ENCODE measurements at places on chromosomes 2 and 18. TPM values are rescaled to one million over a fixed set of nuclear protein-coding genes. Genes with fewer than 3 reads are reported as not detected.
A peak's percentile ranks its signal among the peaks of the same experiment; 100 is the strongest.

DNA sequence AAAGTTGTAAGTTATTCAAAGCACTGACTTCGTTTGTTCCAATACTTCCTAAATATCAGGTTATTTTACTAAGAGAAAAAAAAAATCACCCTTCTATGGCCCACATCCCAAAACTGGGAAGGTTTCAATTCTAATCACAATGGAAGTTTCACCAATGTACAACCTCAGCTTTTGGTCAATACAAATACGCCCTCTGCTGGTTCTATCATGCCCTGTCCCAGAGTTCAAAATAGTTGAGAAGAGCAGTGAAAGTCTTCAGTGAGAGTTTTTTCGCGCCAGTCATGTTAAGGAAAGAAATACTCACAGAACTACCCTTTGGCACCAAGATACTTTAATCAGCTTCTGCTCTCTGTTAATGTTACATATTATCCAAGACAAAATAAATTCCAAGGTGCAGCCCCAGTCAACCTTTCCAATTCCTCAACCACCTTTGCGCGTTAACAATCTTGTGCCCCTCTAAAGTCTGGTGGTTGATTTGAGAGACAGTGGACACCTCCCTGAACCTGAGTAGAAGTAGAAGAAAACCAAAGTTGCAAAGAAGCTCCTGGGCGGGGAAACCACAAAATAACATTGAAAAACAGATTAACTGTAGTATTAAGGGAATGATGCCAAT lies 59.9 kb downstream of the SUMO1 start:
- DNase-seq = peak; percentile 87

CCDC121 gene
- total RNA-seq = 5.7 TPM

DNA sequence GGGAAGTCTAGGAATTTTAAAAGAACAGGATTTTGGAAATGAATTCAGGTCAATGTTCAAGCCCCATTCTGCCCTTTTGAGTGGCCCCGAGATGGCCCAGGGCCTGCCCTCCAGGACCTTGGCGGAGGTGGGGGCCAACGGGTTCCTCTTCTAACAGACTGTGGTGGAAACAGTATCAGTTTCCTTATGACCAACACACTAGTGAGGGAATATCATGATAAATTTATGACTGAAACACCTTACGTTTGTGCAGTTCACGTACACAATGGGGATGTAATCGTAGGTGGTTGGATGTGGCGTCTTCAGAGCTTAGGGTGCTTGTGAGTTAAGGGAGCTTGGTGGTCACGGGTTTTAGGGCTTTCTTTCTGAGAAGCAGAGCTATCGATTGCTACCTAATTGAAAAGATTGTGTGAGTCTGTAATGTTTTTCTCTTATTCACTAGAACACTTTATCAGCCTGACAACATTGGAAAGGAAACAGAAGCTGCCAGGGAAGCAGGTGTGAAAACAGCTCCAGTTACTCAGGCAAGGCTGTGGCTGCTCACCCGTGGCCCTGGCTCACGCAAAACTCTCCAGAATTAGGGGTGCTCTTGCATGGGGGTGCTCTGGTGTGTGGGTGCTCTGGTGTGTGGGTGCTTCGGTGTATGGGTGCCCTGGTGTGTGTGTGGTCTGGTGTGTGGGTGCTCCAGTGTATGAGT lies 165.3 kb downstream of the SNTG2 start:
- DNase-seq = peak; percentile 34

DNA sequence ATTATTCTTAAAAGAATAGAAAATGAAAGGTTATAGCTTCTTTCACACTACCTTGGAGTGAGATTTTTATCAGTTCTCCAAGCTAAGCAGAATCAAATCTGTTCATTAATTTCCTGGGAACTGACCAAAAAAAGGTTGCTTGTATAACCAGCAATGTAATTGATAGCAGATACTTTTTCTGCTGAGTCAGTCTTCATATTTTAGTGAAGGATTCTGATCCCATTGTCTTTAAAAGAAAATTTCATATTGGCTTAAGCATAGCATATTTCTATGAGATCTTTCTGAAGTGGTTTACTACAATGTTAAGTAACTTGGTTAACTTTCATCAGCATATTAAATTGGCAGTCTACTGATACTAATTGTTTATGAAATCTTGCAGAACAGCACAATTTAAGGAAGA lies 338.0 kb downstream of the TMX3 start:
- DNase-seq = no peak

- no peak for DNase-seq
Measured at GRCh38 chr18:66428795-66429194, 175.1 kb downstream of the CDH19 start.

DNA sequence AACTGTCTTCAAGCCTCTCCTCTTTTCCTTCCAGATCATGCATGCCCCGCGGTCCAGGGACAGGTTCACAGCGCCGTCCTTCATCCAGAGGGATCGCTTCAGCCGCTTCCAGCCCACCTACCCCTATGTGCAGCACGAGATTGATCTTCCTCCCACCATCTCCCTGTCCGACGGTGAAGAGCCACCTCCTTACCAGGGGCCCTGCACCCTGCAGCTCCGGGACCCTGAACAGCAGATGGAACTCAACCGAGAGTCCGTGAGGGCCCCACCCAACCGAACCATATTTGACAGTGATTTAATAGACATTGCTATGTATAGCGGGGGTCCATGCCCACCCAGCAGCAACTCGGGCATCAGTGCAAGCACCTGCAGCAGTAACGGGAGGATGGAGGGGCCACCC lies 81.3 kb downstream of the FAM210A start:
- DNase-seq = no peak

GRCh38 chr2:78568782-78569373 lies 456.6 kb upstream of the REG3G start:
- DNase-seq = no peak

DNA sequence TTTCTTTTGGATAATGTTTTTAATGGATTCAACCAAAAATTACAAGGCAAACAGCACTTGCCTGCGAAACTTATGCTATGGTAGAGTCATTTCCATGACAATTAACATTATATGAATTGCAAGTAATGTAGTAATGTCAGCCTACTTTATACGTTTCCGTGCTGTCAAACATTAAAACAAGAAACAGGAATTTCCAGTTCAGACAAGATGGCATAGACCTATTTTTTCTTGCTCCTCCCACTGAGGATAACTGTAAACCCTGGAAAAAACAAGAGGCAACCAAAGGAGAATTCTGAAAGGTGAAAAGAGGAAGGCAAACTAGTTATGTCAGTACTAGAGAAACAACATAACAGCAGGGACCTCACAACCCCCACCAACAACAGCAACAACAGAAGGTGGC lies 170.7 kb downstream of the DIS3L2 start:
- peak; percentile 9 for DNase-seq

- DNase-seq = no peak
Measured at GRCh38 chr2:111030260-111030891, 90.3 kb upstream of the BCL2L11 start.

- no peak for DNase-seq
Measured at GRCh38 chr2:74789271-74789670, 44.7 kb upstream of the HK2 start.

GRCh38 chr2:217836901-217837491 lies 165.8 kb downstream of the TNS1 start:
- DNase-seq = peak; percentile 74

- no peak for DNase-seq
Measured at GRCh38 chr2:29215739-29216608, 100.8 kb downstream of the CLIP4 start.

DNA sequence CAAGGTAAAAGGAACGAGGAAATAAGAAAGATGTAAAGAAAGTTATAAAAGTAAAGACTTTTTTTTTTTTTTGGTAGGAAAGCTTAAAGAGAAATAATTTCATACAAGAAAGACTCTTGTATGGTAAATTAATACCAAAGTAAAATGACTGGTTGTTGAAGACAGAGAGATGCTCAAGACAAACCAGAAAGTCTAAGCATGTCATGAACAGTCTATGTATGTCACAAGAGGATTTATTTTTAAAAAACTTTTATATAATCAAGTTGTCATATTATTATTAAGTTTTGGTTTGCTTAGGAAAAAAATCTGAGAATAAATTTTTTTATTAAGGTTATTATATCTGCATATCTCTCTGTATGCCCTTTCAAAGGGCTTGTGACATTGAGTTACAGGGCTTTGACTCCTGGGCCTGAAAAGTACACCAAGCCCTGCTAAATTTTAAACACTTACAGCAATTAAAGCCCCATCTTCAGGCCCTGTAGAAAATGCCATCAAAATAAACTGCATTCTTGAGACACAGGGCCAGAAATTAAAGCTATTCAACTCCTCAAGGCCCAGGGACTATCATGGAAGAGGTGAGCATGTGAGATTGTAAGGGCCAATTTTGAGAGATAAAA lies 10.9 kb upstream of the SGPP2 start:
- DNase-seq = no peak

GRCh38 chr2:132415256-132415914 lies 1.2 kb upstream of the GPR39 start:
- no peak for DNase-seq

DNA sequence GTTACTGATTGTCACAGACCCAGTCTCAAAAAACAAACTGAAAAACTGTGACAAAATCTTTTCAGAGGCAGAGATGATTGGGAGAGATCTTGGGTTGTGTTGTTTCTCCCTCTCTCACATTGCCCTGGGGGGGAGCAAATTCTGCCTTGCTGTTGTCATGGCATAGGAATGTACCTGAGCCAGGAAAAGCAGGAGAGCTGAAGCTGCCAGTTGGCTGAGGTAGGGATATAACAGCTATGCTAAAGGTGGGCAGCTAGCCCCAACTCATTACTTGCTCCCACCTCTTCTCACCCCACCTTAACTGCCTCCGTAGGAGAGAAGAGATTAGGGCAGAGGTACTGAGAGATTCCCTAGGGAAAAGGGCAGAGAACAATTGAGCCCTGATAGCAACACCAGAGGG lies 299.3 kb downstream of the OSR1 start:
- DNase-seq = no peak

MAP3K20 gene
- total RNA-seq = 305 TPM

GRCh38 chr2:228657807-228658402 lies 476.4 kb upstream of the SPHKAP start:
- peak; percentile 75 for DNase-seq

DNA sequence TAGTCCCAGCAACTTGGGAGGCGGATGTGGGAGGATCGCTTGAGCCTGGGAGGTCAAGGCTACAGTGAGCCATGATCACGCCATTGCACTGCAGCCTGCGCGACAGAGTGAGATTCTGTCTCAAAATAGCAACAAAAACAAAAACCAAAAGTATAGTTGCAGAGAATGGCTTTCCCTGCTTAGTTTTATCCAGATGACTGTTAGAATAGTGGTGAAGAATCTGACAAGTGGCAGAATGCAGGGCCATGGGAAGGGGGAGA lies 53.8 kb downstream of the NEDD4L start:
- DNase-seq = no peak

DNA sequence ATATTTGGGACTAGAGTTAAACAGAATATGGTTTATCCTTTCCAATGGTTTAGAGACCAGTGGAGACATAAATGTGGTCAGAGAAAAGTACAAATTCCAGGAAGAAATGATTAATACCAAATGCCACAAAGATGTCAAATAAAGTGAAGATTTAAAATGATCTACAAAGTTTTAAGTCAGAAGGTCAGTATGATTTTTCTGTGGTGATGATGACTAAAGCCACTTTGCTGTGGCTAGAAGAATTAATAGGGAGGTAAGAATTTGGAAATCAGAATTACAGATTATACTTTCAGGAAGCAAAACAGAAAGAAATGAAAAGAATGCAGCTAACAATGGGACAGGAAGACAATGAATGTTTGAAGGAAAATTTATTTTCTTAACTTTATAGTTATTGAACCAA lies 91.5 kb upstream of the CDH7 start:
- no peak for DNase-seq

Data from tongue (tissue), 3 donors.